Activated naive CD8-positive, alpha-beta T cell treated with anti-CD3 and anti-CD28 coated beads, Interleukin-2, amount 50 U/mL, for 16 hours (primary cell): ENCODE measurements at places on chromosomes 3 and 15.

GRCh38 chr3:183541235-183541655 is 14.3 kb downstream of the KLHL6 start:
- no peak for DNase-seq

GRCh38 chr15:70742928-70743327 is 20.4 kb downstream of the UACA start:
- no peak for DNase-seq

DNA sequence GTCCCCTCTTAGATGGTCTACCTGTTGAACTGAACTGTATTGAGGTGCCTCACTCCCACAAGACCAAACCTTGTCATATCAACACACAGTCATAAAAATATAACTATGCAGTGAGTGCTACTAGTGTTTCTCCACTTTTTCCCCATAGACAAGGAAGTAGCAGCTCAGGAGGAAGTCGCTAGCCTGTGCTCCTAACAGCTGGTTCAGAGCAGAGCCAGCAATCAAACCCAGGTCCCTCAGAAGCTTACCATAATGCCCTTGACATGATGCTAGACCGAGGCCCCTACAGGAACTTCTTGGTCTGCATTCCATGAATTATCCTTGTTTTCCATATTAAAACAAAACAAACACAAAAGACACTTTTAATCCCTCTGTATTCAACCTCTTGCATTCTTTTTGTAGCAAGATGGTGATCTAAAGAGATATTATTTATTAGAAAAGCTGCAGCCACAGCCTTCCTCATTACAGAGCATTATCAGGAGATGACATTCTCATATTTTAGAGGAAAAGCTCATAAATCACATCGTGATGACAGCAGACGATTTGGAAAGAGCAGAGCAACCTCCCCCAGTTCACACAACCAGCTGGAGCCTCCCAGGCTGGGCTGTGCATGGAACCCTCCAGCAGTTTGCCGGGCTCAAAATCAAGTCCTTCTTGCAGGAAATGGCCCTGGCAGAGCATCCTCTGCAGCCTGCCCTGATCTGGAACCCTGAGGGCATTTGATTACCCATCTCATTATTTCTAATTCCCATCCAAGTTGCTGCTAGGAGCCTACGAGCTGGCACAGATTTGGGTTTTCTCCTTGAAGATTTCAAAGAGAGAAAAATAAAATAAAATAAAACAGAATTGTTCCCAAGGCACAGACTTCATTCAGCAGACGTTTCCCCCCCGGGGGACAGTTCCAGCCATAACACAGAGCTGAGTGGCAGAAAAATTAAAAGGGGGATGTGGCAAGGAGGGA is 118.8 kb downstream of the SRGAP3 start:
- DNase-seq, result no peak

GRCh38 chr15:41039121-41039520 is 77.0 kb downstream of the INO80 start:
- DNase-seq, result no peak

DNA sequence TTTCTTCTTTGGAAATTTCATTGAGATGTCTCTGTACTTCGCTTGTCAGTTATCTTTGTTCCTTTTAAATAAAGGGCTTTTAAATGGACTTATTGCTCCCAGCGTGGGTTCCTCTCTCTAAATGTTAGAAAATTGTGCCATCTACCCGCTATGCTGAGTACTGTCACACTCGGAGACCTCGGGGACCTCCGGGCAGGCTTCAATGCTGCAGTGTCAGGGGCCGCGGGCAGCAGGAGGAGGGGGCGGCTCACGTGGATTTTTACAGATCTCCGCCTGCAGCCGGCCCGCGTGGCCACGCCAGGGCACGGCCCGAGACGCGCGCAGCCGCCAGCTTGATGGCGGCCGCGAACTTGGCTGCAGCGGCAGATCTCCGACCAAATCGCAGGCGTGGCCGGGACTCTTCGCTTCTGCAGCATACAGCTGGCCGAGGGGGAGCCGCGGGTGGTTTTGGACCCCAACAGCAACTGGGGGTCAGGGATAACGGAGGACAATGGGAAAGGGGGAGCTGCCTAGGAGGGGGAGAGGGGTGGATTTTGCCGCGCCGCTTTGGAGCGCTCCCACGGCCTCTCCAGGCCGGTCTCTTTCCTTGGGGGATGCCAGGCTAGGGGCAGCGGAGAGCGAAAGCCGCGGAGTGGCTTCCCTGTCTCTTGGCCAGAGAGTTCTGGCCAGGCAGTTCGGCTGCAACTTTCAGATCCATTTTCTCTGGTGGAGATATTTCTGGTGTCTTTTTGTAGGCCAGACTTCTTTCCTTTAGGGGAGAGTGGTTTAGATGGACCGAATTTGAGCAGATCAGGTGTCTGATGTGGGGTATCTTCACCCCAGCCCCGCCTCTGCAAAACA is 15.3 kb downstream of the NR2F2 start:
- no peak for DNase-seq
